Kidney glomerular epithelial cell (primary cell): ENCODE measurements at places on chromosomes 7 and 10.
A peak's percentile ranks its signal among the peaks of the same experiment; 100 is the strongest.

DNA sequence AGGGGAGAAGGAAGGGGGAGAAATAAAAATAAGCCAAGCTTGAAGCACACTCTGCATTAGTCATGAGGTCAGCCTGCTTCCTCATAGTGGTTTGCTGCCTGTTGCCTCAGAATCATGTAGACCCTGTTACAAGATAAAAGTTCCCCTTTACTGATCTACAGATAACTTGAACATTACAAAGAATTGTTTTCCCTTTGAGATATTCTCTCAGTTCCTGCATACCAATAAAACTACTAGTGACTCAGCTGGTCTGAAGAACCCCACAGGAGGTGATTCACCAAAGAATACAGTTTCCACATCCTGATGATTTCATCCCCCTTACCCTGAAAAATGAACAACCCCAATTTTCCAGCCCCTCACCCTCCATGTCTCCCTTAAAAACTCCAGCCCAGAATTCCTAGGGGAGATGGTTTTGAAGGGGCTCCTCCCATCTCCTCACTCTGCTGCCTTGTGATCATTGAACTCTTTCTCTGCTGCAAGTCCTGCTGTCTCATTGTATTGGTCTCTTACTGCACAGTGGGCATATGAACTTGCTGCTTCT lies 31.5 kb upstream of the NRP1 start:
- DNase-seq: peak; percentile 96

- DNase-seq: no peak
Observed at GRCh38 chr7:11236680-11237079, 263.0 kb downstream of the PHF14 start.

DNA sequence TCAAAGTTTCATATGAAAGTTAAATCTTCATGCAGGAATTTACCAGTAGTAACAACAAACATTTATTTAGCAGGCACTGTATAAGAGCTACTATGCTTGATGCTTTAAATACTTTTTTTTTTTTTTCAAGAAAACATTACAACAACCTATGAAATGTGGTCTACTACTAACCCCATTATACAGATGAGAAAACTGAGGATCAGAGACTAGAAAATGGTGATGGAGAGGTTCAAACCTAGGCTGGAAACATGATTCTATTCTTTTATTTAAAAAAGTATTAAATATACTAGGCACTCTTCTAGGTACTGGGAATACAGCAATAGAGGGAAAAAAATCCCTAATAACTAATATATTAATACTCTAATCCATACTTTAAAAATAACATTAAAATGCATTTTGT lies 40.6 kb upstream of the TMEM168 start:
- no peak for DNase-seq

DNA sequence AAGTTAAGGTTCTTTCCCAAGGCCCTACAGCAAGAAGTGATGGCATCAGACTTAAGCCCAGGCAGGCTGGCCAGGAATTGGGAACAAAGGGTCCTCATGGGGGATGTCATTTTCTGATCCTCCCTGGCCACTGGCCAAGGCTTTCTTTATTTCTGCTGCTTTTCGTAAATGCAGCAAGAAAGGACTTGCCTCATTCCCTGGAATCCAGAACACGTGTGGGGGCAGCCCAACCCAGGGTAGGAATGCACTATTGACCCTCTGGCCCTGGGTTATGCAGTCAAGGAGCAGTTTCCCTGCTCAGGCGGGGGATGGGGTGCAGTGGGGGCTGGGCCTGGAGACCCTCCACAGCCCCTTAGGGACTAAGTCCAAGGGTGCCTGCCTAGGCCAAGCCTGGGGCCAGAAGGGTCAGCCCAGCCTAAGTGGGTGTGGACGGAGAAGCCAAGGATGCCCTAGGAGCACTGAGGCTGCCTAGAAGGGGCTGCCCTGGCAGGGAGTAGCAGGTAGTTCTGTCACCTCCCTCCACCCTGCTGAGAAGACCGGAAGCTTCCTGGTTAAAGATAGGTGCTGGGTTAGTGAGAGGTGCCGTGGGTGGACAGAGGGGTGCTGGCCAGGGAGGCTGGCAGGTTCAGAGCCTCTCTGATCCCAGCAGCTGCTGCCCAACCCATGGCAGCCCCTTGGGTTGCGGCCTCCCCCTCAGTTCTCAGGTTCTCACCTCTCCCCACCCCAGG lies 179.2 kb downstream of the SH3PXD2A start:
- DNase-seq: no peak

DNA sequence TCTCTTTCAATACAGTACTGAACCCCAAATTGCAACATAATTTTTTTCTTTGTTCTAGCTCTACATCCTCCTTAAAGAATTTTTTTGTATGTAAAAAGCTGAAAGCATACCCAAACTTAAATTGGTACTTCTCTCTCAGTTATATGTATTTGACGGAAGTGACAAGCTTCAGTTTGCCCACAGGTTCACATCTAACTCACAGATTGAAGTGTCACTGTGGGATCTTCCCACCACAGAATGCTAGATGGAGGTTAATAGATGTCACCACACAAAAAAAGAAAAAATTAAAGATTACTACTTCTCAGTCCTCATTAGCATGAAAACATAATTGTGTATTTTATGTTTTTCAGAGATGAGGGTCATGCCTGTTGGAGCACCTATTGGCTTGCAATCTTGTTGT lies 150.9 kb upstream of the GHITM start:
- DNase-seq: no peak

GRCh38 chr10:114911801-114912469 lies 26.1 kb upstream of the TRUB1 start:
- DNase-seq: no peak

- DNase-seq: peak; percentile 71
Observed at GRCh38 chr10:69866688-69867461, 65.2 kb downstream of the COL13A1 start.

- DNase-seq: no peak
Observed at GRCh38 chr7:22598318-22598920, 98.4 kb upstream of the STEAP1B start.

- DNase-seq: no peak
Observed at GRCh38 chr10:113047605-113047962, 97.5 kb downstream of the TCF7L2 start.

DNA sequence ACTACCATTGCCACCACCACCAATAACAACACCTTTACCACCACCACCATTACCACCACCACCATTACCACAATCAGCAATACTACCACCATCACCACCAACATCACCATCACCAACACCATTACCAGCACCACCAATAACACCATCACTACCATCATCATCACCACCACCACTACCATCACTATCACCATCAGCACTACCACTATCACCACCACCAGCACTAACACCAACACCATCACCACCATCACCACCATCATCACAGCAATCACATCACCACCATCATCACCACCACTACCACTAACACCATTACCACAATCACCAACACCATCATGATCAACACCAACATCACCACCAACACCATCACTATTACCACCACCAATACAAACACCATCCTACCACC lies 249.5 kb downstream of the GRID1 start:
- DNase-seq: no peak

- DNase-seq: no peak
Observed at GRCh38 chr7:157495594-157495993, 158.8 kb downstream of the DNAJB6 start.

DNA sequence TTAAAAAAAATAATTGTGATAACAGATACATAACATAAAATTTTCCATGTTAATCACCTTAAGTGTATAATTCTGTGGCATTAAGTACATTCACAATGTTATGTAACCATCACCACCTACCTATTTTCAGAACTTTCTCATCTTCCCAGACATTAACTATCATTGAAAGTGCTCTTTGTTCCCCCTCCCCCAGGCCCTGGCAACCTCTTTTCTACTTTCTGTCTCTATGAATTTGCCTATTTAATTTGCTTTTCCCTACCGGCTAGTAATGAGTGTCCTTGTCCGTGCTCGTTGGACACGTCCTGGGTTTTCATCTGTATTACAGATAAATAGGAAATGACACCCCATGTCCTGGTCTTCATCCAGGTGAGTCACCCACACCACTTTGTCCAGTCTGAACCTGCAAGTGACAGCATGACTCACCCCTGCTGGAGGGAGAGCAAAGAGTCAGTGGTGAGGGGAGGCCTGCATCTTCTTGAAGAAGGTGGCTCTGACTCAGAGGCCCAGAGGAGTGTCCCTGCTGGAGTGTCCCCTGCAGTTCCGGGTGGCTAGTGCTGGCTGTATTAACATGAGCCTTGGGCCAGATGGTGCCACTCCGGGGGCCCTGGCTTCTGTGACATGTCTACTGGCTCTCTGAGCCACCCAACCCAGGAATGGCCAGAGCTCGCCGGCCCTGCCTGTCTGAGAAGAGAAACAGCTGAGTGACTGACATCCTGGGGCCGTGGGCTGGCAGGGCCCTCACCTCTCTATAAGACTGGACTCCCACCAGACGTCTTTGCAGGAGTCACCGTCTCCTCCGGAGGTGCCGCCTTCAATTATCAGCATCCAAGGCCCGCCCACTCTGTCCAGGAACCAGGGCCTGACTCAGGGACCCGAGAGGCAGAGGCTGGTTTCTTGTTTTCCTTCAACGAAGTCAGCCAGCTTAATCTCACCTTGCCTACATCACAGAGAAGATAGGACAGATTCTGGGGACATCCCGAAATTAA lies 503.2 kb upstream of the MKI67 start:
- no peak for DNase-seq

DNA sequence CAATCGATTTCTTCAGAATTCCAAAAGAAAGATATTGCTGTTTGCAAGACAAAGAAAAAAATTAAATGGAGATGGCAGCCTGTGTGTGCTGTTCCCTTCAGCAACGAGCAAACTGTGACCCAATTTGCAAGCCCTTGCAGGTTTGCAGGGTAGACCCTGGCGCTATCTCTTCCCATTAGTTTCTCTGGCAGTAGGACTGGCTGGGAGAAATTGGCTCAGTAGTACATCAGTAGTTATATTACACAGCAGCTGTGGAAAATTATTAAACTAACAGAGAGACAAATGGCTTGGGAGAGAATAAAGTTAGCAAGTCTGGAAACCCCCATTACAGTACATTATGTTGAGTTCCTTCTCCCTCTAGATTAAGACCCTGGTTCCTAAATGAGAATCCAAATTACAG lies 116.4 kb upstream of the ITGB1 start:
- DNase-seq: no peak

DNA sequence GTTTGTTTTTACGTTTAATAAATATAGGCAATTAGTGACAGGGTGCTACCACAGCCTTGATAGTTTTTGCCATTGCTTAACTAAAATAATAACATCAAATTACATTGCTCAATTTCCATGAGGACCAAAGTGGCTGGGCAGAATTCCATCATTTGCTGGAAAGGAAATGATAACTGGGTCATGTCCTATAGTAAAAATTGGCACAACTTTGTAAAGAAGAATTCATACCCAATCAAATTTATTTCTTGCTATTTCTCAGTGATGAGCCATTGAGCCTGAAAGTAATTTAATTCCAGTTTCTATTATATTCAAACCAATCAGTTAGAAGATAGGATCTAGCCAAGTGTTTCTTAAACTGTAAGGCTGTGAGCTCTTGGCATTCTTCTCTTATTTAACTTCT lies 102.2 kb upstream of the CTTNBP2 start:
- DNase-seq: no peak

GRCh38 chr7:151243408-151244195 lies 4.9 kb downstream of the SMARCD3 start:
- DNase-seq: no peak

DNA sequence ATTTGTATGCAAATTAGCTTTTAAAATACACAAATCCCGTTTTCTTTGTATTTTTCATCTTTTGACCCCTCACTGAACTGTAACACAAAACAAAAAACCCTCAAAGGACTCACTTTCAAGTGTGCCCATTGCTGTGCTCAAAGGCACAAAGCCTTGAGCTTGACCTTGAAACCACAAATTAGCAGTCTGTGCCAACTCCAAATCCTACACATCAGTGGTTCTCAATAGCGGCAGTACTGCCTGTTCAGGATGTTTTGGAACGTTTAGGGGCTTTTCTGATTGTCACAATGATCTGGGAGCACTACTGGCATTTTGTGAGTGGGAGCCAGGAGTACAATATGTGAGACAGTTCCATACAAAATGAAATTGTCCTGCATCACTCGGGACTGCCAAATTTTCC lies 55.5 kb downstream of the KDM7A start:
- no peak for DNase-seq

- no peak for DNase-seq
Observed at GRCh38 chr7:112160771-112161150, 45.4 kb downstream of the DOCK4 start.

GRCh38 chr10:123800821-123801220 lies 90.8 kb downstream of the CPXM2 start:
- DNase-seq: no peak
